Kidney (tissue), 22 donors: ENCODE measurements at places on chromosomes 6 and 20.

GRCh38 chr6:142313284-142313683, 11.5 kb downstream of the ADGRG6 start:
- DNase-seq, result no peak

DNA sequence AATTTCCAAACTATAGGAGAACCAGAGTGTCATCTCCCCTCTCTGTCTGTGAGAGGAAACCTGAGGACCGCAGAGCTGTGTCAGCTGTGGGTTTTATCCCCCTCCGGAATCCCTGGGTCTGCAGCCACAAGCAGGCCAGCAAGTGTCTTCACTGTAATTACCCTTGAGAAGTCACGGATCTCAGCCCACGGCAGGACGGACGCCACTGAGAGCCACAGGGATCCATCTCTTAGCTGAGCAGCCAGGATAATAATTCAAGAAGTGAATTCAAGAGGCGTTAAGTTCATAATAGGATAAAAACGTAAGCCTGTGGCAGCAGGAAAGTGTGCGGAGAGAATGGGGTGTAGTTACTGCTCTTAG, 37.0 kb downstream of the DLL1 start:
- no peak for DNase-seq

- DNase-seq, result no peak
Observed at GRCh38 chr6:105319331-105319730, 83.6 kb downstream of the PREP start.

- DNase-seq, result peak; percentile 91
Observed at GRCh38 chr6:123802697-123803503, 765 bp upstream of the NKAIN2 start.

- peak; percentile 80 for DNase-seq
Observed at GRCh38 chr6:44593539-44593944, 206.0 kb downstream of the CDC5L start.

GRCh38 chr20:47358672-47359529, 2.4 kb upstream of the ZMYND8 start:
- DNase-seq, result peak; percentile 94

DNA sequence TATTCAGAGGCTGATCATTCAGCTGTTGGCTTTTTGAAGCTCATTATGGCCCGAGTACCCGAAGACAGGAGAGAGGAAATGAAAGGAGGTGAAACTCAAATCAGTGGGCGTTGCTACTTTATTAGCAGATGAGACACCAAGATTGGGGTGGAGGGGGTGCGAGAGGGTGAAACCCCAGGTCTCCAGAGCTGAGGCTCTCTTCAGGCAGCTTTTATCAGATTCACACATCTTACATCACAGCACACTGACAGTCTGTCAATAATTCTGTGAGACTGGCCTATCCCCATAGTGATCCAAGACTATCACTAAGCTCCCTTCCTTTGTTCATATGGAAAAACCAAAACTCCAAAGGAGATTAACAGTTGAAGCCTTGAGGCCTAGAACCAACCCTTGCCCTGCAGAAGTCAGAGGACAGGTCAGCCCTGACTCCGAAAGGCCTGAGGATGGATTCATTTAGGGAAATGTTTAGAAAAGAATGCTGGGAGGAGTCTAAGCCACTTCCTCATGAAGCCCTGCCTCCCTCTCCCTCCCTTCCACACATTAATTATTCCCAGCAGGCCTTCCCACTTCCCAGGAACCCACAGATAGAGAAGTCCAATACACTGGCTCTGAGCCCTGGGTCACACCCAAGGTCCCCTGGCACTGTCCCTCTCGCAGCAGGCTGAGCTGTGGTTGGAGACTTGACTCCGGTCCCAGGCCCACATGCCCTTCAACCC, 23.2 kb downstream of the TRERF1 start:
- no peak for DNase-seq

GRCh38 chr6:166589337-166589731, 2.9 kb upstream of the RAMACL start:
- DNase-seq, result no peak

DNA sequence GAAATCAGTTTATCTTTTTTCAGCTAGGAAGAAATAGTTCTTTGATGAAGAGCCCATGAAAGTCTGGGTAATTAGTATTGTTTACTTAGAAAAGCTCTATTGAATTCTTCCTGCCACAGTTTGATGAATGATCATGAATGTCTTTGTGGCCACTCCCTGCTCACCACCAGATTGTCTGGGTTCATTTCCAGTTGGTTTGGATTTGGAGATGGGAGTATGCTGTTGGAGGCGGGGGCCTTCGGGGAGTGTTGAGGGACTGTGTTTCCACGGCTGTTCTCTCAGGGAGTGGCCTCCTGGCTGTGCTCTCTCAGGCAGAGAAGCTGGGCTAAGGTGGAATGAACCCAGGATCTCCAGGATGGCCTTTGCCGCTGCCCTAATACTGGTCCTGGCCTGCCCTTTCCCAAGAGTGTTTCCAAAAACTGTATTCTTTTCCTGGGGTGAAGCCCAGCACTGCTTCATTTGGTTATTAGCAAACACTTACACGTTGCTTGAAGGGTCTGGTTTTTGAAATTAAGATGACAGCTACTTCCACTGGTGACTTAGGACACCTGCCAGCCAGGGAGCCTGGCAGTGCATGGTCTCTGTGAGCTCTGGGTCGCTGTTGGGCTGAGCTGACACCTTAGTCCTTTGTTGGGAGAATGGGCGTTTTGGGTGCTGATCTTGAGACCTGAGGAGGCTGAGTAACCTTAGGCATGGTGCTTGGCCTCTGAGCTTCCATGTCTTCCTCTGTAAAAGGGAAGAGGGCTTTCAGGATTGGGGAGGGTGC, 23.2 kb downstream of the PRPF6 start:
- no peak for DNase-seq

- no peak for DNase-seq
Observed at GRCh38 chr6:7124636-7125035, 16.9 kb downstream of the RREB1 start.

DNA sequence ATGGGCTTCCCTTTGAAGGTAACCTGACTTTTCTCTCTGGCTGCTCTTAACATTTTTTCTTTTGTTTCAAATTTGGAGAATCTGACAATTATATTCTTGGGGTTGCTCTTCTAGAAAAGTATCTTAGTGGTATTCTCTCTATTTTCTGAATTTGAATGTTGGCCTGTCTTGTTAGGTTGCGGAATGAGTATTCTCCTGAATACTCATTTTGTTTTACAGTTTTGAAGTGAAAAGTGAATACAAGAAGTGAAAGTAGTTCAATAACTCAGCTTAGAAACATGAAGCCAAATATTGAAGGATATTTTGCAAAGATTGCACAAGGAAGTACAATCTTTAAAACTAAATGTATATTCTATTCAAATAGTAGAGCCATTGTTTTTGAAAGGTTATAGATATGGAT, 120.2 kb upstream of the MAP3K4 start:
- no peak for DNase-seq

- no peak for DNase-seq
Observed at GRCh38 chr6:74597840-74598239, 608.0 kb downstream of the COL12A1 start.

GRCh38 chr20:4260102-4260501, 244.7 kb upstream of the RNF24 start:
- no peak for DNase-seq

DNA sequence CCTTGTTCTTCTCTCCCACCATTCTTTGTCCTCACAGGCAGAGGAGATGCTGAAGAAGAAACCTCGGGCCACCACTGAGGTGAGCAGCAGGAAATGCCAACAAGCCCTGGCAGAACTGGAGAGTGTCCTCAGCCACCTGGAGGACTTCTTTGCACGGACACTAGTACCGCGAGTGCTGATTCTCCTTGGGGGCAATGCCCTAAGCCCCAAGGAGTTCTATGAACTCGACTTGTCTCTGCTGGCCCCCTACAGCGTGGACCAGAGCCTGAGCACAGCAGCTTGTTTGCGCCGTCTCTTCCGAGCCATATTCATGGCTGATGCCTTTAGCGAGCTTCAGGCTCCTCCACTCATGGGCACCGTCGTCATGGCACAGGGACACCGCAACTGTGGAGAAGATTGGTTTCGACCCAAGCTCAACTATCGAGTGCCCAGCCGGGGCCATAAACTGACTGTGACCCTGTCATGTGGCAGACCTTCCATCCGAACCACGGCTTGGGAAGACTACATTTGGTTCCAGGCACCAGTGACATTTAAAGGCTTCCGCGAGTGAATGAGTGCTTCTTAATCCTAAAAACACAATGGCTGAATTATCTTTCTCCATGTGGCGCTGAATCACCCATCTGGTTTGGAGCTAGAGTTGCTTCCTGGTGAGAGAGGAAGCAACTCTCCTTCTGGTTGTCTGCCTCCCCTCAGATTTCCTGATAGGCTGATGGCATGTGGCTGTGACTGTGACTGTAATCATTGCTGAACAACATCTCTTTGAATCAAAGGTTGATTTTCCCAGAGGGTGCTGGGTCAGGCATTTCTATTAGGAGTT, 4.6 kb downstream of the MAD2L1BP start:
- DNase-seq, result no peak

GRCh38 chr20:62486484-62486883, 10.7 kb upstream of the GATA5 start:
- no peak for DNase-seq

DNA sequence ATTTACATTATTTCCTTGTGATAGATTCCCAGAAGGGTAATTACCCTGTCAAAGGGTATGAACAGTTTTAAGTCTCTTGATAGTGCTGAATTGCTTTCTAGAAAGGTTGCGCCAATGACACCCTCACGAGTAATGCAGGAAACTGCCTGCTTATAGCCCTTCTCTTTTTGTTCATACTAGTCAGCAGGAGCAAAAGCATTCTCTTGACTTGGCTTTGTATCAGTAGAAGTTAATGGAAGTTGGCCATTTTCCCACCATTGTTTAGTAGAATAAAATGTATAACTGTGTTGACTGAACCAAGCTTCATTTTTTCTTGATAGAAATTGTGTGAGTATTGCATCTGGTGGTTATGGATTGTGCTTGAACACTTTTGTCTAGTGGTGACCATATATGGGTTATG, 100.1 kb downstream of the FARS2 start:
- no peak for DNase-seq

DNA sequence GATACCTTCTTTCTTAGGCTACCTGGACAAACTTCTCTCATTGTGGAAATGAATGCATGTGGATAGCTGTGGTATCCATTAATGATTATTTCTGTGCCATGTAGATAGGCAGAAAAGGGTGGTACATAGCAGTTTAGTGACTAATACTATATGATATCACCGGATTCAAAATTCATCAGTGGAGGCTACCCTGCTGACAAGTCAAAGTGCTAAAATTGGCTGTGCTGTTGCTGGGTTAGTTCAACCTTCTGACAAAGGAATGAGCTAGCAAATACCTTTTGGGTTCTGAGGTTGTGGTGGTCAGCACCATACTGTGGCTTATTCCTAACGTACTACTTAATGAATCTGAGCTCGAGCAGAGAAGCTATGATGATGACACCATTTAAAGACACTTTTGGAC, 109.1 kb downstream of the TFAP2B start:
- DNase-seq, result no peak

DNA sequence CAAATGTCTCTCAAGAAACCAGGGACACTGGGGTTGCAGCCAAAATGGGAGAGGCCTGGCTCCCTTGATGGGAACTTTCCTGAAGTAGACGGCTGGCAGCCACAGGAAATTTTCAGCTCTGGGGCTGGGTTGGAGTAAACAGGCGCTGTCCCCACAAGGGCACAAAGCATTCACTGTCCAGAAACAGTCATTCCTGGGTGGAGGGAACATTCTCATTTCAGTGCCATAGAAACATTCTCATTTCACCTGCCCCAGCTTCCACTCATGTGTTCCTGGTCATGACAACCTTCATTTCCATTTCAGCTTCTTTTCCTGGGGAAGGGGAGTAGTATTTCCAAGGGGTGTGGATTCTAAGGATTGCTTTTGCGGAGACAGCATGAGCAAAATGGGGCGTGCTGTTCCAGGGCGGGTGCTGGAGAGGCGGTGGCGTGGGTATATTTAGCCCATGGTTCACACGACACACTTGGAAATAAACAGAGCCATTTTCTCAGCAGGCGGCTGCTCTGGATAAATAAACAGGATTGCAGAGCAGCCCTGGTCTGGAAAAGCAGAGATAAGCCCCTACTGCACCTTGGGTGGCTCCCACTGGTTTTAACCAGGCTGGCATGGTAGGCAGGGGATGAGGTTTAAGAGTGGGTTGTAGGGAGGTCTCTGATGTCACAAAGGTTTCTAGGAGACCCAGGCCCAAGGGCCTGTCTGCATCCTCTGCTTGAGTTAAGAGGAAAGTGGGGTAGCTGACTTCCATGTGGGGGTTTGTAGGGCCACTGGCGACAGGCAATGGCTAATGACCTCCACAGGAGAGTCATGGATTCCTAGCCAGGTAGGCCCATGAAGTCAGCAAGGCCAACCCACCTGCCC, 32.9 kb downstream of the COX4I2 start:
- no peak for DNase-seq

- DNase-seq, result no peak
Observed at GRCh38 chr6:30782425-30783014, 38.2 kb upstream of the IER3 start.

GRCh38 chr6:35092362-35093117, 48.6 kb downstream of the TCP11 start:
- no peak for DNase-seq

DNA sequence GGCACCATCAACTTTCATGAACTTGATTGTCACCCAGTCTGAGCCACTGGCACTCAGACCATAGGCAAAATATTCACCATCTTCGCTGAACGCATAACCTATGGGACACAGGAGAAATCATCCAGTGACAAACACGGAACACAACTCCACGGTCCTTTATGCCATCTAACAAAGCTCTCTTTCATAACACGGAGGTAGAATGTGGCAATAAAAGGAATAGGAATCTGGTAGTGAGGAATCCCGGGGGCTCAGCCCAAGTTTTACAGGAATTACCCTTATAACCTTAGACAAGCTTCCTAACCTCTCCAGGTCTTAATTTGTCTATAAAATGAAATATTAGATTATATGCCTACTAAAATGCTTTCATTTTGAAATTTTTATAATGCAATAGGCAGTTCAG, 29.4 kb downstream of the PREP start:
- no peak for DNase-seq

- DNase-seq, result peak; percentile 84
Observed at GRCh38 chr20:57389695-57390603, 1.2 kb upstream of the RBM38 start.

- DNase-seq, result peak; percentile 57
Observed at GRCh38 chr20:39429726-39430125, 467.6 kb downstream of the DHX35 start.

- no peak for DNase-seq
Observed at GRCh38 chr6:122620428-122620827, 10.2 kb downstream of the PKIB start.

DNA sequence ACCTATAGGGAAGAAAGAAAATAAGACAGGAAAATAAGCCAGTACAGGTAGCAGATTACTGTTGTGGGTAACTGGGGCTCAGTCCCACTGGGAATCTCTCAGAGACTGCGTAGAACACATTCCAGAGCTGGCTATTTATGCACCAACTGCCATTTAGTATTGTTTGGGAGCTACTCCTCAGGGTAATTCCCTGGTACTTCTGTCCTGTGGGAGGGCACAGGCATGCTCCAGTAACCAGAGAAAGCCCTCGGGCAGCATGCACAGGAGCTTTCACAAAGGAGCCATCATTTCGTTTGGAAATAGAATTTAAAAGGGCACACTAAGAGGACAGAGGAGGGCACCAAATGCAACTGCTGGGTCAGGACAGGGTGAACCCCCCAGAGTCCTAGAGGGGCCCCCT, 148.0 kb upstream of the LRFN2 start:
- DNase-seq, result peak; percentile 41

GRCh38 chr6:127589135-127589534, 12.2 kb downstream of the C6orf58 start:
- no peak for DNase-seq

- no peak for DNase-seq
Observed at GRCh38 chr6:167826896-167827582, at the start of gene AFDN. Gene AFDN (plus strand): TSS chr6:167826911. CDS start chr6:167827133, 222 bp downstream.
